KG1 (cell line): ENCODE measurements at places on chromosomes 6 and 20.

- no peak for DNase-seq
Observed at GRCh38 chr6:105191351-105191750, 11.5 kb upstream of the POPDC3 start.

GRCh38 chr6:13978787-13979186 is 54.0 kb downstream of the RNF182 start:
- DNase-seq, result no peak

GRCh38 chr20:13180986-13181889 is 39.8 kb upstream of the ISM1 start:
- DNase-seq, result no peak

DNA sequence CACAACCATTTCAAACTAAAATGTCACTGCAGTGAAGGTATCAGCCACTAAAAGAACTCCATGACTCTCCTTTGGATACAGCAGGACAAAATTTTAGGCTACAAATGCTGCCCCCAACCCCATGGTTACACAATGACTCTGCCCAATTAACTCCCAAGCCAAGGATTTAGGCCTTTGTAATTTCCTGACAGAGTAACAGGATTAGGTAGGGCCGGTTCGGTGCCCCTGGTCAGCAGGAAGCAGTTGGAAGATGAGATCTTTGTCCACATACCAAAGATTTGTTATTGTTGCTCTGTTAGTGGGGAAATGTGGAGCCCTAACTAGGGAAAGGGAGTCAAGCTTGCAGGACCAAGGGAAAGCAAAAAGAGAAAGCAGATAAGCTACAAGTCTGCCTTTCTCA is 26.7 kb upstream of the RIPK1 start:
- DNase-seq, result no peak

- no peak for DNase-seq
Observed at GRCh38 chr20:19935842-19936241, 81.3 kb upstream of the NAA20 start.

- DNase-seq, result no peak
Observed at GRCh38 chr20:23632711-23633573, 4.8 kb downstream of the CST3 start.

DNA sequence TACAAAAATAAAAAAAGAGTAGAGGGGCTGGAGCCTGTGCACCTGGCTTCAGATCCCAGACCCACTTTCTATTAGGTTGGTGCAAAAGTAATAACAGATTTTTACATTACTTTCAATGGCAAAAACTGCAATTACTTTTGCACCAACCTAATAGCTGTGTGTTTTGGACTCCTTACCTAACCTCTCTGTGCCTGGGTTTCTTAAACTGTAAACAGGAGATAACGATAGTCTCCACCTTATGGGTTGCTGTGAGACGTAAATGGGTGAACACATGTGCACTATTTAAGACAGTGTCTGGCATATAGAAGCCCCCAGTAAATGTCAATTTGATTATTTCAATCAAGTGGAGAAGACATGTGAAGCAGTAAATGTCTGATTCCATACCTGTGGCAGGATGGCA is 89.7 kb downstream of the TFAP2C start:
- DNase-seq, result no peak

DNA sequence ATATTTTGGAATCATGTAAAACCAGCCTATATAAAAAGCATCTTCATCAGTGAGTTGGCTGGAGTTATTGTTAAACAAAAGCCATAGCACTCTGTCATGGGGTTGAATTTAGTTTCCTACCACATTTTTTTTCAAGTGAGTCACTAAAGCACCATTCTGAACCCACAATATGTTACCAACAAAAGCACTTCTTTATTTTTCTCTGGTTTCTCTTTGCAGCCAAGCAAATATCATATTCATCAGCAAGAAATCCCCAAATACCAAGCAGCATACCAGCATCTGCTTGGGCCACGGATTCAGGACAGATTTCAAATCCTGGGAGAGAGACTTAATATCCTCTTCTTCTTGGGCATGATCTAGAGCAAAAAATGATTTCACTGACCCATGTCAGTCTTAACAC is 441.4 kb downstream of the BCKDHB start:
- DNase-seq, result no peak
